Ecto neural progenitor cell (in vitro differentiated cells): ENCODE measurements at places on chromosomes 7 and 10.
A peak's percentile ranks its signal among the peaks of the same experiment; 100 is the strongest.

GRCh38 chr10:125694883-125695282, 11.9 kb upstream of the TEX36 start:
- no peak for DNase-seq

GRCh38 chr7:157234271-157234670, 95.5 kb downstream of the UBE3C start:
- DNase-seq, result no peak

GRCh38 chr10:28564905-28565304, 32.0 kb downstream of the WAC start:
- no peak for DNase-seq

- DNase-seq, result no peak
Measured at GRCh38 chr10:110300486-110300986, 4.2 kb downstream of the SMNDC1 start.

DNA sequence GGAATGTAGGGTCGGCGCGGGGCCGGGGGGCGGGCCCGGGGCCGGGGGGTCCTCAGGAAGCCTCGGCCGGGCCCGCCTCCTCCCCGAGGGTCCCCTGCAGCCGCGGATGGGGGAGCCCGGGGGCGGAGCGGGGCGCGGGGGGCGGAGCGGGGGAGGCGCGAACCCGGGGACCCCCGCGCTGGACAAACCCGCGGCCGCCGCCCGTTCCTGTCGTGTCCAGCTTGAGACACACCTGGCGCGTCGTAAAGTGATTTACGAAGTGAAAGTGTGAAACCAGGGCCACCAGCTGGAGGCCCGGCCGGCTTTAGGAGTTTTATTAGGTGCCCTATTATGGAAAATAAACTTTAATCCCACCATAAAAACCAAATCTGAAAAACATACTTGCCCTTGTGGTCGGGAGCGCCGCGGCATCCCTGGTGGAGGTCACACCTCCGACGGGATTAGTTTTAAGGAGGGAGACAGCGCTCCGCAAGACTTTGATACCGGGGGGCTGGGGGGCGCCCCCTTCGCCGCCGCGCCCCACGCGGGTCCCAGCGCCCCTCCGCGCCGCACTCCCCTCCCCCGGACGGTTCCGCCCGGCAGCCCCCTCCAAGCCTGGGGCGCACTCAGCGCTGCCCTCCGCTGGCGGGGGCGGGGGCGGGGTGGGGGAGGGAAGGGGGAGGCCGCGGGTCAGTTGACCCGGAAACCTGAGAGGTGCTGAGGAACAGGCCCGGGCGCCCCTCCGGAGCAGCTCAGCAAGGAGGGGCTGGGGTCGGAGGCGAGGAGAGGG, 10.3 kb downstream of the MNX1 start:
- DNase-seq, result peak; percentile 48

DNA sequence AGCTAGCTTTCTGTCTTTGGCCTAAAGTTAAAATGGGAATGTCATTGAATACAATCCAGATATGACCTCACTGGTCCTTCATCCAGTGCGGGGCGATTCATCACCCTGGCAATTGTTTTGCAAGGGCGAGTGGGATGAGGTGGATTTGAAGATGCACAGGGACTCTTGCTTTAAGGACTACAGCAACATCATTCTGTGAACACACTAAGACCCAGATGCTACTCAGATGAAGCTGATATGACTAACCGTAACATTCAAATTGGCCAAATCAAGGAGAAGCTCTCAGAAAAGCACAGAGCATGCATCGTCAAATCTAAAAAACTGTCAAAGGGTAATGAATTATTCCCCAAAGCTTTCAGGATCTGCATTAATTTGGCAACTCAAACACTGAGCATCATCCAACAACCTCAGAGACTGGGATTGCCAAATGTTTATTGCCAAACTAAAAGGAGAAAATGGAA, 12.8 kb downstream of the CPA1 start:
- no peak for DNase-seq

DNA sequence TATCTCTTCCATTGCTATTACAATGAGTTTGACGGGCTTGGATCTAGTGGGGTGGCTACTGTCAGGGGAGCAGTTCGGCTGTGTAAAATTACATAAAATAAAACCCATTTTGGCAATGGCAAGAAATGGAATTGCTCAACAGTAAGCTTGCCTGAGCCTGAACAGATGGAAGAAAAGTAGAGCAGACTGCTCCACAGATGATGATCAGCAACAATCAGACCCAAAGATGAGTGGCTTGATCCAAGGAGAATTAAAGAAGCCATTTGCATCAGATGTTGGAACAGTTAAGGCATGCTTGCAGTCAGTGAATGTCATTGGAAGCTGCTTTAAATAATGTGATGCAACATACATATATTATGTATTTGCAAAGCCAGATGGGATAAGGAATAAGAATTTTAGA, 256.6 kb upstream of the SMIM30 start:
- DNase-seq, result no peak

- peak; percentile 78 for DNase-seq
Measured at GRCh38 chr7:44257618-44258422, 57.0 kb downstream of the YKT6 start.

- DNase-seq, result no peak
Measured at GRCh38 chr10:60777696-60778213, 523 bp upstream of the CDK1 start.

GRCh38 chr10:10320956-10321355, 696.7 kb upstream of the CELF2 start:
- DNase-seq, result no peak

GRCh38 chr10:90935581-90936275, 14.8 kb upstream of the ANKRD1 start:
- no peak for DNase-seq

GRCh38 chr7:84157171-84157570, 37.4 kb downstream of the SEMA3A start:
- no peak for DNase-seq

GRCh38 chr7:93228302-93228701, 2.0 kb upstream of the HEPACAM2 start:
- DNase-seq, result no peak

DNA sequence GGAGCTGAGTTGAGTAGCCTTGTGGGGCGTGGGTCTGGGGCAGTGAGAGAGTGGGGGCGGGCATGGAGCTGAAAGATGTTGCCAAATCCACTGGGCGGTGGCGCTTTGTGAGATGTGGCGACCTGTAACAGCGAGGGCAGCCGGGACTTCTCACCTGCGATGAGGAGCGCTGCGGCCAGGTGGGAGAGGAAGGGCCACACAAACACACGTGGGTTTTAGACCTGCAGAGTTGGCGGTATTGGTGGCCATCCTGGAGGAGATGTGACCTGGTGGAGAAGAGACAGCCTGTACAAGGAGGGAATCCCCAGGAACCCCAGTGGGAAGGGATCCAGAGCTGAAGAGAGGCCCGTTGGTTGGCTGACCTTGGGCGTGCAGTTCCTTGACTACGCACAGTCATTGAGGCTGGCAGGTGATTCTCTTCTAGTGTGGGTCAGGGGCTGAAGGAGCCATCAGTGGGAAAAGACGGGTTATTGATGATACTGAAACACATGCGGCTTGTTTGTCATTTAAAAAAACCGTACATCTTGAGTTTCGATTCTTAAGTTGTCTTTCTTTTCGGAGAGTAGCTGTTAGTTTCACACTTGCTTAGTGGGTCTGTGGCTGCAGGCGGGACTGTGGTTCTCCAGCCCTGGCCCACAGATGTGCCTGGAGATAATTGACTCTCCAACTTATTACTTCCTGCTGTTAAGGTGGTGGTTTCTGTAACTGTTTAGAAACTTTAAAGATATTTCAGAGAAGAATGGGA, 2.4 kb downstream of the CHST12 start:
- DNase-seq, result no peak

GRCh38 chr10:125064681-125065492, 95.5 kb downstream of the CTBP2 start:
- no peak for DNase-seq

- no peak for DNase-seq
Measured at GRCh38 chr7:92813390-92814024, 22.9 kb downstream of the CDK6 start.

DNA sequence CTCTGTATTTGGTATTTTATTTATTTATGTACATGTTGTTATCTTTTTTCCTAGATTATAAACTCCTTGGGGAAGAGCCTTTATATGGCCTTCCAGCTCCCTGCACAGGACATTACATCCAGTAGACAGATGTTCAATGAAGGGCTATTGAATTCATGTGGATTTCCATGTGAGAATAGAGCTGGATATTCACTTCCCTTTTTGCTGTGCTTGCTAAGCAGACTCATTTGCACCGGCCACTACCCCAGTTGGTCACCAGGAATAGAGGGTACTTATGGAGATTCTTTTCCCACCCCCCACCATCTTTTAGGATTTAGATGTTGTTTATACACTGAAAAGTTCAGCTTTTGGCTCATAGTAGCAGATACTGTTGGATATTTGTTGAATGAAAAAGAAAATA, 374.1 kb downstream of the NRG3 start:
- no peak for DNase-seq

DNA sequence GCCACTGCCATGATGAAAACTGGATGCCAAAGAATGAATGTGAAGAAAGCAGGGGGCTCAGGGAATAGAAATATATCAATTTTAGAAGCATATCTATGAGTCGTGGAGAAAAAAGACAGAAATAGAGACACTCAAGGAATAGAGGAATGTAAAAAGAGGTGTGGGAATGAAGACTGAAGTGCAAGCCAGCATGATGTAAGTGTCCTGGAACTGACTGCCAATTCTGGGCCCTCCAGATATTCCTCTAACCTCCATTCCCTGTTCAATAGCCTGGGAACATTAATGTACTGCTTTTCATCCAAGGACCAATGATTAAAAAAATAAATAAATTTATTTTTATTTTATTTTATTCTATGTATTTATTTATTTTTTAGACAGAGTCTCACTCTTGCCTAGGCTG, 40.6 kb downstream of the NEBL start:
- DNase-seq, result no peak

GRCh38 chr10:73576890-73577591, 14.1 kb downstream of the USP54 start:
- DNase-seq, result no peak

- no peak for DNase-seq
Measured at GRCh38 chr7:25787336-25787735, 364.7 kb upstream of the NFE2L3 start.

DNA sequence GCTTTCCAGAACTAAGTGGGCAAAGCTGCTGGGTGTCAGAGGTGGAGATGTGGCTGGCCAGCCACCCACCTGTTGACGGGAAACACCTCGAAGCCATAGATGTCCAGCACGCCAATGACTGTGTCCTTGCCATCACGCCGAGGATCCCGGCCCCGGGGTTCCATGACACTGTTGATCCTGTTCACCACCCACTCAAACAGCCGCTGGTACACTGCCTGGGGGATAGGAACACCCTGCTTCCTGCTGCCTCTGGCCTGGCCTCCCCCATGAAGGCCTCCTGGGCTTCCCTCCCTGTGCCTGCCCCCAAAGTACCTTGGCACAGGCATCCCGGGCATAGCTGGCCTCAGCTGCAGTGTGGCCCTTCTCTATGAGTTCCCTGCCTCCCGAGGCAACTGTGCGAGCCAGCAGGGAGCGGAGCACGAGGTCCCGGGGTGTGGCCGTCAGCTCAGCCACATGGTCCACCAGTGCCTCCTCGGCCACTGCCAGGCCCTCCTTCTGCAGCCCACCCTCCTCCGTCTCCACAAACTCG, 8.2 kb downstream of the MYO1G start:
- no peak for DNase-seq

DNA sequence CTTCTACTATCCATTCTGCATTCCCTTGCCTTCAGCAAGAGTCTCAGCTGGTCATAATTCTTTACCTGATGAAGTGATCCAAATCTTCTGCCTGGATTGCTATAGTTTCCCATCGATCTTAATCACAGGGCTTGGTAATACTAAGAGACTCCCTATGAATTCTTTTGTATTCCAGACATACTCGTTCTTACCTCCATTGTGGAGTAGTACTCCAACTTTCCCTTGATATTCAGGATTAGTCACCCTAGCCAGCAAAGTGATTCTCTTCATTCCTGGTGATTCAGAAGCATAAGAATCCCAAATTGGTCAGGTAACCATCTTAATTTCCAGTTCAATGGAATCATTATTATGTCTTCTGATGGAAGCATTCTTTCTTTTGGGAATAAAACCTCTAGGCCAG, 96.7 kb downstream of the TWIST1 start:
- DNase-seq, result no peak

DNA sequence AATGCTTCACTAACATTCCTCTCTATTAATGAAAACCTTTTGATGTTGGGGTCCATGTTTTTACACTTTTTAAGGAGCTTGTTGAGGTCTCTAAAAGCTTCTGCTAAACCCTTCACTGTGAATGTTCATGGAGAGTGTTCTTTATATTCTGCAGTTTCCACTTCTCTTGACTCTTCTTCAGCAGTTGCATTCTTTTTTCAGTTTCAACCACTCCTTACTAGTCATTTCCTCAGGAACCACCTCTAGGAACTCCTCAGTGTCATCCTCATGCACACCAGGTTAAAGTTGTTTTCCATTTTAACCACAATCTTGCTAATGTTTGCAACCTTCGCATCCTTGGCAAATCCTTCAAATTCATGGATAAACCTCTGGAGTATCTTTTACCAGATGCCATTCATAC, 821.6 kb downstream of the ANKRD7 start:
- DNase-seq, result no peak
